BE2C (cell line): ENCODE measurements at places on chromosomes 16 and 17.

GRCh38 chr17:45925311-45925710 is 31.0 kb downstream of the MAPT start:
- no peak for DNase-seq

- DNase-seq = no peak
Measured at GRCh38 chr17:3870871-3871306, 22.0 kb downstream of the CAMKK1 start.

DNA sequence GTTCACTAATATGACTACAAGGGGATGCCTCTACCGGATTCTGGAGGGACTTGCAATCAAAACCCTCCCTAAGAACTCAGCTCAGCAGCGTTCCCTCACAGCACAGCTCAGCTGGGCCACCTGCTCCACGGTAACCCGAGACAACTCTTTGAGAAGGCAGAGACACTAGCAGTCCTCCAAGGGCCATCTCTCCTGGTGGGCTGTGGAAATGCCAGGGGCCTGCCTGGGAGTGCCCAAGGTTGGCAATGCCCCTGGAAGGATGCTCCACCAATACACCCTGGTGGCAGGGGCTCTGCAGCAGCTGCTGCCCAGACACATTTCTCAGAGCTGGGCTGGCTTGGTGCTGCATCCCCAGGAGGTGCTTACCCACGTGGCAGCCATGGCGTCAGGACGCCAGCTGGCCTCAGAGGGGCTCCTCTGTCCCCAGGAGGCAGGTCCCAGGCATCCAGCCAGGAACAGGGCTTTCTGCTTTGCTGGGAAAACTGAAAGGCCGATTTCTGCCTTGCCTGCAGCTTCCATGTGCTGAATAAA is 16.5 kb downstream of the CDIP1 start:
- DNase-seq = peak; percentile 79

DNA sequence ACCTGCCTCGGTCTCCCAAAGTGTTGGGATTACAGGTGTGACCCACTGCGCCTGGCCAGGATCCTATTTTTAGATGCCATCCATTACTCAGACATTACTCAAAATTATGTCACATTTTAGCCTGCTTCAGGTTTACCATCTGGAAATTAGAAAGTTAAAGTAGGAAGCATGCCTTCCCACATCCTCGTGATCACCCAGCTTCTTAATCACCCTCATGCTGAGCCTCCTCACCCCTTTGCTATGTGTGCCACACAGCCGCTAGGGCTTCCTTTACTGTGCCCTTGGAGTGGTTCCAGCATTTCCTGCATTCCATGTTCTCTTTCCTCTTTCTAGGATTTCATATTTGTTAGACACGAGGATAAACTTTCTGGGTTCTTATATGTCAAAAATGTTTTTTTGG is 9.3 kb downstream of the ADORA2B start:
- DNase-seq = no peak

- DNase-seq = no peak
Measured at GRCh38 chr17:3875317-3875716, 17.5 kb downstream of the CAMKK1 start.
